ENCODE measurements at places on chromosomes 2 and 18.

DNA sequence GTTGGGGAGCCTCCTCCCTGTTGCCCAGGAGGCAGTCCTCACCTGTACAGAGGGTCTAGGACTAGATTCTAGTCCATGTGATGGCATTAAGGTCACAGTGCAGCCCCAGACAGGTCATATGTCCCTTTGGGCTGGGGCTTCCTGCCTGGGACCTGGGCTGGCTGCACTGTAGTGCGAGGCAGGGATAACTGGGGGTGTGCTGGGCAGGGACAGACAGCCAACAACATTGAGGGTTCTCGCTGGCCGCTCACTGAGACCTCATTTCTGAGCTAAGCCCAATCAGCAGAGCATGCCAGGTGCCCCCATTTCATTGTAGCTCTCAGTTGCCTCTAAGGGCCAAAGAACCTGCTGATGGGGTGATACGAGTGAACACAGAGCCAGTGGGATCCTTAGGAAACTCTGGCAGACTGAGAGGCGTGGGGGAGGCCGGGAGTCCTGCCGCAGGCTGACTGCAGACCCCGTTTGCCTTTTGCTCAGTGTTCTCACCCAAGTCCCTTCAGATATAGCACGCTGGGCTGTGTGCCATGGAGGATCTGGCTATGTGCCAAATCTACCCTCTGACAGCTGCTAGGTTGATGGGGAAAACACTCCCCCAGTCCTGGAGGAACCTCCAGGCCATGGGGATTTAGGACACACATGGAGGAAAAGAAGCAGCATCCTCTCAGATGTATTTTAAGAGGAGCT is 51.9 kb downstream of the DYSF start:
- DNase-seq: no peak

DNA sequence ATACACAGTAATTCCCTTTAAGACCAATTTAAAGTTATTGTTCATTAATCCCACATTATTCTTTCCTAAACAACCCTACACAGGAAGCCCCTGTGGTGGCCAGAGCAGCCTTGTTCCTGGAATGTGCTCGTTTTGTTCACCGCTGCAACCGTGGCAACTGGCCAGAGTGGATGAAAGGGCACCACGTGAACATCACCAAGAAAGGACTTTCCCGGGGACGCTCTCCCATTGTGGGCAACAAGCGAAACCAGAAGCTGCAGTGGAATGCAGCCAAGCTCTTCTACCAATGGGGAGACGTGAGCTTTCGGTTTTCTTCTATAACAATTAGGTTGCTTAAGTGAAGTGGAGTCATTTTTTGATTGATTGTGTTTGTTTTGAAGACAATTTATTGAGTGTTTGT is 101.0 kb downstream of the UNC80 start:
- DNase-seq: no peak

DNA sequence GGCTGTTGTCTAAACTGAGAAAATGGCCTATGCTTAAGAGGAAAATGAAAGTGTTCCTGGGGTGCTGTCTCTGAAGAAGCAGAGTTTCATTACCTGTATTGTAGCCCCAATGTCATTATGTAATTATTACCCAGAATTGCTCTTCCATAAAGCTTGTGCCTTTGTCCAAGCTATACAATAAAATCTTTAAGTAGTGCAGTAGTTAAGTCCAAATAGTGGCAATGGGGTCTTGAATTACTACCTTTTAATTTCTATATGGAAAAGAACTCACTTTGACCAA is 13.8 kb upstream of the ALLC start:
- no peak for DNase-seq

DNA sequence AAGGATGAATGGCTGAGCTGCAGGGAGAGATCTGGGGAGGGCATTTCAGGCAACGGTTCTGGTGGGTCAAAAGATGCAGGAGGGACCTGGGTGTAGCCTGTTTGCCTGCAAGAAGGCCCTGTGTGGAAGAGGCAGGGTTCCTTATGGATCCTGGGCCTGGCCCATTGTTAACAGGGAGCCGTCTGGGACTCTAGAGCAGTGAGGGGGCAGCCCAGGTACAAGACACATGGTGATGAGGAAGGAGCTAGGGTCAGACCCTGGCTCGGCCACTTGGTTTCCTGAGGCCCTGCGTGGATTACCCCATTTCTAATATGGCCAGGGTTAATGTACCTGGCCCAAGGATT is 124.9 kb downstream of the GLI2 start:
- no peak for DNase-seq

DNA sequence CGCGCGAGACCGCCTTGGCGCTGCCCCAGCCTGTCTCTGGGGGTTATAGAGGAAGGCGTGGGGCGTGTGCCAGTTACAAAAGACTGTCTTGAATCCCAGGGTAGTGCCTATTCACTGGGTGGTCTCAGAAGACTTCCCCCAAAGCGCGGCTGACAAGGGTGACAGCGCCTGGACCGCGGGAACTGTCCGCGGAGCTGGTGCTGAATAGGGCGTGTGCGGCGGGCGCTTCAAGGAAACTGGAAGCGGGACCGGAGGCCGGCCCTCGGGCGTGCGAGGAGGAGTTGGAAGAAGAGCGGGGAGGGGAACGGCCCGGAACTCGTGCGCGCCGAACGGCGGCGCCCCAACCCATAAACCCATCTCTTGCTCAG is 2.3 kb downstream of the EGR4 start:
- DNase-seq: no peak

GRCh38 chr2:200479692-200480265 is 30.1 kb downstream of the KCTD18 start:
- DNase-seq: no peak

DNA sequence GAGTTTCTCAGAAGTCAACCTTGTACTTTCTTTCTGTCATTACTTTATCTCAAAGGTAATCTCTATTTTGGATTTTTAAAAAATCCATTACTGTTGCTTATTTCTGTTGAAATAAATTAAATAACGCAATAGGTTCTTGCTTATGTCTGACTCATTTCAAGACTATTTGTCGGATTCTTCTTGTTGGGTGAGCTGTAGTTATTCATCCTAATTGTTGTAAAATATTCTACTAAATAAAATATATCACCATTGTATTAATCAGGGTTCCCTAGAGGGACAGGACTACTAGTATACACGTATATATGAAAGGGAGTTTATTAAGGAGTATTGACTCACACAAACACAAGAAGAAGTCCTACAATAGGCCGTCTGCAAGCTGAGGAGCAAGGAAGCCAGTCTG is 403.9 kb upstream of the CYRIA start:
- DNase-seq: no peak

DNA sequence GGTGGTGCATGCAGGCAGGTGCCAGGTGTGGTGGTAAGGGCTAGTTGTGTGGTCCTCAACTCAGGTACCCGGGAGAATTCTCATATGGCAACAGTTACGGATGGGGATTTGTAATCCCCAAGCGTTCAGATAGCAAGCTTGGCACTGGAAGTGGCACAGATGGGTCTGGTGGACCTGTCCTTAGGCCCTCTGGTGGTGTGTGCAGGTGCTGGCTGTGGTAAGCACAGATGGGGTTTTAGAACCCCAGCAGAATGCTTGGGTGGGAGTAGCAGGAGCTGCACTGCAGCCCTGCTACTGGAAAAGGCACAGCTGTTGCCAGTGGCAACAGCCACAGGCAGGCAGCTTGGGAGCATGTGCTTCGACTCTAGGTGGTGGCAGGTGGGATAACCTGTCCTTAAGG is 948.2 kb upstream of the FAM98A start:
- no peak for DNase-seq

GRCh38 chr2:201402651-201403562 is 45.8 kb upstream of the FLACC1 start:
- DNase-seq: no peak

- DNase-seq: no peak
Measured at GRCh38 chr2:36562240-36562639, 35.7 kb downstream of the FEZ2 start.

DNA sequence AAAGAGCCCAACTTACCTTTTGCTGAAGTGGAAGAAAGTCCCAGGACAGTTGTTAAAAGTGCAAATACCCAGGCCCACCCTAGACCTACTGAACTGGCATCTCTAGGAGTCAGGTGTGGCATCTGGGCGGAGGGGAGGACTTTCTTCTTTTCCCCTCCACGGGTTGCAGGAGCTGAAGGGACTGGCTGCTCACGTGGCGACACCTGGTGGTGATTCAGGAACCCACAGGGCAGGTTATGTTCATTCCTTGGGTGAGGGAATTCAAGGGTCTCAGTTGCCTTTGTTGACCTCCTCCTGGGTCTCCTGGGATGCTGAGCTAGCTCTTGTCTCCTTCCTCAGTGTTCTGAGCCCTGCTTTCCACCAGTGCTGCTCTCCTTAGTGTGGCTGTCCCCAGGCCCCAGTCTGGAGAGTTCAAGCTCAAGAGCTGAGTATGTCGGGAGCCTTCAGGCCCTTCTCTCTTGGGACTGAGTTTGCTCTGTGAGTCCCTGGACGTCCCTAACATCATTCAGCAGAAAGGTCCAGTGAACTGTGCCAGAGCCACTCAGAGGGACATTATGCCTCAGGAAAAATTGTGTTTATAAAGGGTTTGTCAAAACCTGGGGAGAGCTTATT is 56.9 kb downstream of the DYSF start:
- DNase-seq: no peak

DNA sequence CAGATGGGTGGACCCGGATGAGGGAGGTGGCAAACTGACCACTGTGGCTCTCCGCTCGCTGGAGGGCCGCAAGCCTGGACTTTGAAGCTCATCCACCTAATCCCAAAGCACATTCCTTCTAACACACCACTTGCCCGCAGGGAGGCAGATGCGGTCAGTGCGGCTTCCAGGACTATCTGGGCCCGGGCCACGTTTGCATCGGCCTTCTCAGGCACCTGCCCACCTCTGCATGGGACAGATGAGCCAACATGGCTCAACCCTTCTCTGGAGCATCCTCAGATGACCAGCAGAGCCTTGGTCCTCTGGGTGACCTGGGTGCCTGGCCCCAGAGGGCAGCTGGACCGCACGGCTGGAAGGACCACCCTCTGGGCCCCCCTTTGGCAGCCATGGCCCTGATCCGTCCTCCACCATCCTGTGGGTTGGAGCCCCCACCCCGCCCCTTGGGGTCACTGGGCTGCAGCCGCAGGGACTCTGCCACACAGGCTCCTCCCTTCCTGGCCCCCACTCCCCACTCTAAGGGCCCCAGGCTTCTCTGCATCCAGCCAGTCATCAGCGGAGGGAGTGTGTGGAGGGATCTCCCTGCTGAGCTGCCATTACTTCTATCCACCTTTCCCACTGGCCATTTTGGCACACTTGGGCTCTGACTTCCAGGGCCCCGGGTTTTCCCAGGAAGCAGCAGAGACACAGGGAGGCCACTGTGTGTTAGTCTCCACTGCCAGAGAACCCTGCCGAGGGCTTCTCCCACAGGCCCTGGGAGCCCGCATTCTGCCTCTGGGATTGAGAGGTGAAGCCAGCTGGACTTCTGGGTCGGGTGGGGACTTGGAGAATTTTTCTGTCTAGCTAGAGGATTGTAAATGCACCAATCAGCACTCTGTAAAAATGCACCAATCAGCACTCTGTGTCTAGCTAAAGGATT is 12.3 kb downstream of the HDAC4 start:
- no peak for DNase-seq

GRCh38 chr2:218010140-218010983 is 7.6 kb upstream of the TNS1 start:
- no peak for DNase-seq

GRCh38 chr18:75538727-75539126 is 111.2 kb upstream of the SMIM21 start:
- DNase-seq: no peak

- DNase-seq: peak; percentile 69
Measured at GRCh38 chr18:48308027-48308635, 101.1 kb downstream of the ZBTB7C start.

DNA sequence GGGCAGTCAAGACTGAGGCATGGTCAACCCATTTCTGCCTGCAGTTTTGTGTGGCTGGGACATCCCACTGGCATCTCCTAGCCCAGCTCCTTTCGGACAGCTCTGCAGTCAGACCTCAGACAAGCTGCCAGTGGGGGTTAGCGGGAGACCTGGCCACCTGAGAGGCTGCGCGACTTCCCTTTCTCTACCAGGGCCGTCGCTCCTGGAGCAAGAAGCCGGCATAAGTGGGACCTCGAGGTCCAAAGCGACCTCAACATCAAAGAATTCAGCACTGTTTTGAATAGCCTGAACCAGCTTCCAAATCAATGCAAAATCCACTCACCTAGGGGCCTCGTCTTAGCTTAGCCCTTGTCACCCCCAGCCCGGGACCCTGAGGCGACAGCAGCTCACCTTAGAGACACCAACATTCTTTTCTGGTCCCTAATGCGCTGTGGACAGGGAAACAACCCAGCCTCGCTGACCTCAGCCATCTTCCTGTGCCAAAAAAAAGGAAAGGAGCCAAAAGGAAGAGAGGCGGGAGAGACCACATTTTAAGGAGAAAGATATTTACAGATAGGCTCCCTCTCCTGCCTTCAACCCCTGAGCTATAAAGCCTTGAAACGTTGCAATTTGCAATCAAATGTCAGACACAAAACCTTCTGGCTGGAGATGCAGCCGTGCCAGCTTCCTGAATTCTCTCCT is 81.2 kb downstream of the GFPT1 start:
- DNase-seq: no peak

DNA sequence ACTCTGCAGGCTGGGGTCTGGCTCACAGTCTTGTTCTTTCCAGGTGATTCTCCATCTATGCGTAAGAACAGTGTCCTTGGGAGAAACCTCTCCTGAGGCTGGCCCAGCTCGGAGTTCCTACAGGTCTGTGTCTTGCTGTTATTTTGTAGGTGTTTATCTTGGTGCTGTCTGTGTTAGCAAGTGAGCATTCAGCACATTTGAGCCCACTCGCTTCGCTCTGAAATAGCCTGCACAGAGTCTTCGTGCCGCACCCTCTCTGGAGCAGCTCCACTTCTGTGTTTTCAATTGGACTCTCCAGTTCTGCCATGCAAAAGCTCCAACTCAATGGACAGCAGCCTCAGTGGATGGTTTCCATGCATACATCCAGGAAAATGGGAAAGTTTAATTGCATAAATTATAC is 378.2 kb upstream of the ST6GAL2 start:
- no peak for DNase-seq

GRCh38 chr2:126672980-126673605 is 17.1 kb downstream of the GYPC start:
- no peak for DNase-seq

DNA sequence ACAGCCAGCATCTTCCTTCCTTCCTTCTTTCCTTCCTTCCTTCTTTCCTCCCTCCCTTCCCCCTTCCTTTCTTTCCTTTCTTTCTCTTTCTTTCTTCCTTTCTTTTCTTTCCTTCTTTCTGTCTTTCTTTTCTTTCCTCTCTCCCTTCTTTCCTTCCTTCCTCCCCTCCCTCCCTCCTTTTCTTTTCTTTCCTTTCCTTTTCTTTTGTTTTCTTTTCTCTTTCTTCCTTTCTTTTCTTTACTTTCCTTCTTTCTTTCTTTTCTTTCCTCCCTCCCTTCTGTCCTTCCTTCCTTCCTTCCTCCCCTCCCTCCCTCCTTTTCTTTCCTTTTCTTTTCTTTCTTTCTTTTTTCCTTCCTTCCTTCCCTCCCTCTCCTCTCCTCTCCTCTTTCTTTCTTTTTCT is 296.0 kb upstream of the LRRTM4 start:
- no peak for DNase-seq

- no peak for DNase-seq
Measured at GRCh38 chr2:223643309-223643708, 41.1 kb upstream of the SCG2 start.

Measured in LNCaP clone FGC (cell line).